GM23248 (cell line): ENCODE measurements at places on chromosomes 5 and 9.

DNA sequence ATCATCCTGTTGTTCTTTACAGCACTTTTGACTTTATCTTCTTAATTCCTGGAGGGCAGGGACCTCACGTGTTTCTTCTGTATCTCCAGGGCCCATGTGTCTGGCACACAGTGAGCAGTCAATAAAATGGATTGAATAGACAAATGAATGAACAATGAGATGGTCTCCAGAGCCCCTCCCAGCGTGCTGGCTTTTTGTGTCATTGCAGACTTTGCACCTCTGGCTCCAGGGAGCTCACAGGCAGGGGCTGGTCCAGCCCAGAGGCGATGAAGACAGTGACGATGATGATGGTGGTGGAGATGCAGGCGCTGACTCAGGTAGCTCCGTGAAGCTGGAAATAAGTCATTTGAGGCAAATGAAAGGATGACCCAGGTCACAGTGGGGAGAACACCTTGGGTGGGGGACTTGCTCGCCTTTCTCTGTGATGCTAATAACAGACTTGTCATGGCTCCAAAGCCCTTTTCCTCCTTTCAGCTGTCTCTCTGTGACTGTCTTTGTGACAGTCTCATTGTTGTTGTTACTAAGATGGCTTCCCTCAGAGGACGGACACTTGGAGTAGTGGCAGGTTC is 30.4 kb upstream of the FABP6 start:
- DNase-seq: no peak

DNA sequence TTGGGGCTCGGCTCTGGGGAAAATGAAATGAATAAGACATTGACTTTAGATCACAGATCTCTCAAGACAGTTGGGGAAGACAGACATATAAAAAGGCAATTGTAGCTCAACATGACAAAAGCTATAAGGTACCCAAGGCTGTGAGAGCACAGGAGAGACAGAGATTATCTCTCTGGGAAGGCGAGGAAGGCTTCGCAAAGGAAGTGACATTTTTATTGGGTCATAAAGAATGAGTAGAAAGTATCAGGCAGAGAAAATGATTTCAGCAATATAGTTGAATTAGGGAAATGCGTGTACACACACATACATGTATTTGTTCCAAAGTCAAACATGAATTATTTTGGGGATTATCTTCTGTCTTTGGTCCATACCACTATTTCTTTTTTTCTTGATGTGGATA is 381.8 kb upstream of the ADAMTSL1 start:
- DNase-seq: no peak

- DNase-seq: no peak
Observed at GRCh38 chr5:146753641-146754040, 124.9 kb downstream of the PPP2R2B start.

DNA sequence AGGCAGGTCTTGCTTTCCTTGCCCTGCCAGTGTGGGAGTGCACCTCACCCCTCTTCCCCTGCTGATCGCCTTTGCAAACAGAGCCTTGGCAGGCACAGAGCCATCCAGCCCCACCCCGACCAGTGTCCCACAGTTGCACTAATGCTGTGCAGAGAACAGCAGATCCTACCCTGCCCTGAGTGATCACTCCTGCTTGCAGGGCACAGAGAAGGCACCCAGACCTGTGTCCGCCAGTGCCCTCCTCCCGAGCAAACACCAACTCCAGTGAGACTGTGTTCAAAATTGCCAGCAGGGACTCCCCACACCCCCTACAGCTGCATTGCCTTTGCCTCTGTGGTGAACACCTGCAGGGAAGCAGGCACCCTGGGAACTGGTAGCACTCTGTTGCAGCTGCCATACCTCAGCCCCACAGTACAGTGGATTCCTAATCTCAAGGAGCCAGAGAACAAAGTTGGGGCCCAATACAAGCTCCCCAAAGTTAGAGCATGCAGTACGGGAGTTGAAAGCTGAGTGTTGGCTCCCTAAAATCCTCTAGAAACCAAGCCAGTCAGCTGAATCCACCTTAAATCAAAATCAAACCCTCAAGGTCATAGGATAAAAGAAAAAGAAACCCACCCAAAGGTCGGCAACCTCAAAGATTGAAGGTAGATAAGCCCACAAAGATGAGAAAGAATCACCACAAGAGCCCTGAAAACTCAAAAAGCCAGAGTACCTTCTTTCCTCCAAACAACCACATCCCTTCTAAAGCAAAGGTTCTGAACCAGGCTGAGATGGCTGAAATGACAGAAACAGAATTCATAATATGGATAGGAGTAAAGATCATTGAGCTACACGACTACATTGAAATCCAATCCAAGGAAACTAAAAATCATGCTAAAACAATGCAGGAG is 92.9 kb upstream of the PIK3R1 start:
- no peak for DNase-seq
